Stimulated activated CD4-positive, alpha-beta T cell treated with anti-CD3 and anti-CD28 coated beads, TNF-alpha, amount 100 ng/mL, for 4 hours (primary cell): ENCODE measurements at places on chromosomes 4 and X.

GRCh38 chr4:10114147-10114546 is 2.5 kb downstream of the WDR1 start:
- DNase-seq = no peak

- no peak for DNase-seq
Measured at GRCh38 chrX:57211906-57212305, 74.6 kb upstream of the FAAH2 start.

GRCh38 chr4:55032788-55033187 is 92.6 kb downstream of the KDR start:
- no peak for DNase-seq

GRCh38 chrX:63743596-63743995 is 41.4 kb downstream of the ARHGEF9 start:
- DNase-seq = no peak

- no peak for DNase-seq
Measured at GRCh38 chr4:106095408-106095807, 200.1 kb downstream of the NPNT start.

- no peak for DNase-seq
Measured at GRCh38 chr4:113838460-113838859, 76.9 kb upstream of the CAMK2D start.

DNA sequence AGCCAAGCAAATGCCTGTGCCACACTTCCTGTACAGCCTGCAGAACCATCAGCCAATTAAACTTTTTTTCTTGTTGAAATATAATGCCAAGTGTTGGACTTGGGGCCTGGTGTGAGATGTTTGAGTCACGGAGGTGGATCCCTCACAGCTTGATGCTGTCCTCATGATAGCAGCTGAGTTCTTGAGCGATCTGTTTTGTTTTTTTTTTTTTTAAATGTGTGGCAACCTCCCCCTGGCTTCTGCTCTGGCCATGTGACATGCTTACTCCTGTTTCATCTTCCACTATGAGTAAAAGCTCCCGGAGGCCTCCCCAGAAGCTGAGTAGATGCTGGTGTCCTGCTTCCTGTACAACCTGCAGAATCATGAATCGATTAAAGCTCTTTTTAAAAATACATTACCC is 973.3 kb upstream of the FTHL17 start:
- DNase-seq = no peak

- DNase-seq = no peak
Measured at GRCh38 chrX:53249408-53250042, 24.5 kb upstream of the KDM5C start.

DNA sequence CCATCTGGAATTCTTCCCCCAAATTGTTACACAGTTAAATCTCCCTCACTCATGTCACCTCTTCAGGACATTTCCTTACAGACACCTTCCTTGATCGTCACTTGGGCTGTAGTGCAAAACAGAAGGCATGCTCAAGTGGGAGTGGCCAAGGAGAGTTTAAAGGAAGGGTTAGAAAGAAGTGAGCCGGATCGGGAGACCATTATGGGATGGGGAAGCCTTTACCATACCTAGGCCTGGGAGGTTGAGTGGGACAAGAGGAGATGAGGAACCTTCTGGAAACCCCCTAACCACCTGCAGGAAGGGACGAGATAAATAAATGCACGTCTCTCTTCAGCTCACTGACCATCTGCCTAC is 102.7 kb downstream of the UCHL1 start:
- no peak for DNase-seq

- DNase-seq = no peak
Measured at GRCh38 chr4:20487852-20488251, 212.4 kb upstream of the PACRGL start.

GRCh38 chrX:125622899-125623298 is 303.2 kb downstream of the TEX13C start:
- no peak for DNase-seq

DNA sequence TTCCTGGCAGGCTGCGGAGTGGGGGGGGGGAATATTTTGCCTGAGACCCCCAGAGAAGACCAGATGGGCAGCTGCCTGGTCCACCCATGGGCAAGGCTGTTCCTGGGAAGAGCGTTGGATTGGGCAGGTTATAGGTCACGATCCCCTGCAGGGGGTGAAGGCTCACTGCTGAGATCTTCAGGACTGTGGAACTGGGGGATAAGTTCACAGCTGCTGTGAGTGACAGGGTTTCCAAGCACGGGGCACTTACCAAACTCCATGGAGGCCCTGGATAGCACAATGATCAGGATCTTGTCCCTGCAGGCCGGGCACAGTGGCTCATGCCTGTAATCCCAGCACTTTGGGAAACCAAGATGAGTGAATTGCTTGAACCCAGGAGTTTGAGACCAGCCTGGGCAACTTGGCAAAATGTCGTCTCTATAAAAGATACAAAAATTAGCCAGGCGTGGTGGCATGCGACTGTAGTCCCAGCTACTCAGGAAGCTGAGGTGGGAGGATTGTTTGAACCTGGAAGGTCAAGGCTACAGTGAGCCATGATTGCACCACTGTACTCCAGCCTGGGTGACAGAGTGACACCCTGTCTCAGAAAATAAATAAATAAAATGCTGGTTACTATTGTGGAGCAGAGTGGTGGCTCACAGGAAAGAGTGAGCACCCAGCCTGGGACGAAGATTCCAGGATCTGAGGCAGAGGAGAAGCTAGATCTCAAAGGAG is 68.0 kb upstream of the HELT start:
- no peak for DNase-seq

DNA sequence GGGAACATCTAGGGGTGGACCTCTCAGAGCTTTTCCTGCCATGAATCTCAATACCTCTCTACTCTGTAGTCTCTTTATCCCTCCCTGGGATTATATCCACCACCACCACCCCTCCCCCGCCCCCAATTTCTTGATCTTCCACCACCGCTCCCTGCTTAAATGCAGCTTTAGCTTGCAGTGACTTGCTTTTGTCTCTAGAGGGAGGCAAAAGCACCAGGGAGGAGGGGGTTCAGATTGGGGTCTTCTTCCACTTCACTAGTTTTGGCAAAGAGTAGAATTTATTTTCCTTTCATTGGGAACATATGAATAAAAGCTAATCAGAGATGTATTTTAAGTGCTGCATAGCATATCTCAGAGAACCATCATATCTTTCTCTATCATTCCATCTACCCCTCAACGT is 5.5 kb downstream of the ARHGAP36 start:
- no peak for DNase-seq

GRCh38 chr4:165312506-165312905 is 15.0 kb upstream of the MSMO1 start:
- no peak for DNase-seq

DNA sequence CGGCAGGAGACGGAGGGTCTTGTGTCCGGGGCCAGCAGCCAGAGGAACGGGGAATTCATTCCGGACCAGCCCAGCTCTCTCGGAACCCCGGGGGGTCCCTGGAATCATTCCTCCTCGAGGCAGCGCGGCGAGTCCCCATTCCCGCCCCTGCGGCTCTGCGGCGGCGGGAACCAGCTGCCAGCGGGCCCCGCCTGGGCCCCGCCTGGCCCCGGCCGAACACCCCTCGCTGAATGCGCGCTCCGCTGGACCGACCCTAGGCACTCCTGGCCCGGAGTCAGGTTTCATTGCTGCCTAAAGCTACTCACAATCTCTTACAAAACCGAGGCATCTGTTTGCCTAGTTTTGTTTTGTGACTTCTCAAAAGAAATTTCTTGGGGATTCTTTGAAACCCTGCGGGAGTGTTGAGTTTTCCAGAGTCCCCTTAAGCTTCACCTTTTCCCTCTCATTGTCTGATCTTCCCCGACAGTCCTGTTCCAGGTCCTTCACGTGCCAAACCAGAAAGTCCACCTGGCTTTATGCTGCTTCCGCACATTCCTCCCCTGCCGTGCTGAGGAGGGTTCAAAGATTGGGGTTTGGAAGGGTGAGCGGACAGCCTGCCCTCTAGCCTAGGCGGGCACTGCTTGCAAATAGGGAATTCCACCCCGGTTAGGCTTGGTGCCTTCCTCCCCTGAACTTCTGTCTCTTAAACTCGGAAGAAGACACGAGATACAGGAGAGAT is 789 bp downstream of the ARHGAP10 start:
- no peak for DNase-seq

DNA sequence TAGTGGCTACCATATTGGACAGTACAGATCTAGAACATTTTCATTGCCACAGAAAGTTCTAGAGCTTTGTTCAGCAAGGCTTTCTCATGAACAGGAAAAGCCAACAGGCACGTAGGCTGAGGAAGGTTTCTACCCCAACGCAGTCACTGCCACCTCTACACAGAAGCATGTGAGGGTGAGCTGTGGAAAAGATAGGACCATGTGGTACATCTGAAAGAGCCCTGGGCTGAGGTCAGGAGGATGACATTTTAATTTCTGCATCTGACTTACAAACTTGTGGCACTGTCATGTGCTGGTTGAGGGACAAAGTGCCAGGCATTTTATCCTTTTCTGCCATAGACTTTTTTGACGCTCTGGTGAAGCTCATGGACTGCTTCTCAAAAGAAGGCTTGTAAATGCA is 454.2 kb downstream of the BCOR start:
- no peak for DNase-seq

GRCh38 chrX:115268421-115268820 is 21.1 kb upstream of the LUZP4 start:
- DNase-seq = no peak

GRCh38 chrX:77505227-77505626 is 58.0 kb downstream of the FGF16 start:
- DNase-seq = no peak

- DNase-seq = no peak
Measured at GRCh38 chrX:69015564-69016292, 149.5 kb downstream of the PJA1 start.

GRCh38 chr4:75940692-75941253 is at the start of gene NAAA:
Gene NAAA (minus strand): TSS chr4:75941013. CDS start chr4:75940949, 64 bp downstream.
- DNase-seq = peak; percentile 66

GRCh38 chrX:118770133-118770760 is 42.8 kb downstream of the IL13RA1 start:
- no peak for DNase-seq

GRCh38 chr4:168077726-168078239 is 14.6 kb upstream of the ANXA10 start:
- DNase-seq = no peak

DNA sequence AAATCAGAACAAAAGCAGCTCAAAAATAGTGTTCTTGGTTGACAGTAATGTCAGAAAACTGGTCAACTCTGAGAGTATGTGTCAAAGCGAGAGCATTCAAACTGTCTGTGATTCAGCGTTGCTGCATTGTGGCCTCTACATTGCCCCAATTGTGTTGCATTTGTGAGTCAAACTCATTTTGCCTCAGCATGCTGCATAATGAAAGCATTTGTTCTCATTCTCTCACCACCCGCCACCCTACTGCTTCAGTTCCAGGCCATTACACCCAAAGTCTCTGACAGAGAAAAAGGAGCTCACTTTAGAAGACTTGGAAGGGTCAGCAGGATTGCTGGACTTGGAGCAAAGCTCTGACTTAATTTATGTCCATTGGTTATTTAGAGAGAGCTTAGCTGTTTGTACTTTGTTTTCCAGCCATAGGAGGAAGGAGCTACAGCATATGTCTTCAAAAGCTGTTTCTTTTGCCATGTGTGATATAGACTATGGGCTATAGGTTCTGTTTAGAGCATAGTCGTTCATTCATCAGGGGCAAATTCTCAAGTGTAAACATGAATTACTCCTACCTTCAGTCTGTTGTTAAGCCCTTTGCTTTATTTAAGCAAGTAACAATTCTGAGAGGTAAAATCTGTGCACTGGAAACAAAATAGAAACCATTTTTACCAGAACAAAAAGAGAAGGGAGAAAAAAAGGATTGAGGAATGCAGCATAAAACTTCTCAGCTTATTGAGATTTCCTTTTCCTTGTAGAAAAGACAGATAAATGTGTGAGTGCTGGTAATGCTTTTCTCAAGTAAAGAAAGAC is 153.4 kb upstream of the ANK2 start:
- no peak for DNase-seq

DNA sequence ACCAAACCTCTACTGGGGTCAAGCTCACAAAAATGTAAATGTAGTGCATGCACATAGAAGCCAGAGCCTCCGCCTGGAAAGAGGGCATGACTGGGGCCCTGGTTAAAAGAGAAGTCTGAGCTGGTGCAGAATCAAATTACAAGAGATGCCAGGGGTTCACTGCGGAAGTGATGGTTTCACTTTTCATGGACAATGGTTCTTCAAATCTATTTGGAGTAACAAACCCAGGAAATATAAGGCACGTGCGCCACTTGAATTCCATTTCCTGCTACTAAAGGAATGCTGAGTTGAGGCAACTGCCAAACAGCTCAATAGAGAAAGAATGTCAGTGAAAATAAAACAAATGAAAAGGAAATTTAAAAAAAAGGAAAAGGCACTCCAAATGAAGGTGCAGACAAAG is 79.8 kb downstream of the FUNDC1 start:
- no peak for DNase-seq
